Upper lobe of right lung (tissue), 1 donor: ENCODE measurements at places on chromosomes 16 and 17. TPM values are rescaled to one million over a fixed set of nuclear protein-coding genes. Genes with fewer than 3 reads are reported as not detected.
A peak's percentile ranks its signal among the peaks of the same experiment; 100 is the strongest.

DNA sequence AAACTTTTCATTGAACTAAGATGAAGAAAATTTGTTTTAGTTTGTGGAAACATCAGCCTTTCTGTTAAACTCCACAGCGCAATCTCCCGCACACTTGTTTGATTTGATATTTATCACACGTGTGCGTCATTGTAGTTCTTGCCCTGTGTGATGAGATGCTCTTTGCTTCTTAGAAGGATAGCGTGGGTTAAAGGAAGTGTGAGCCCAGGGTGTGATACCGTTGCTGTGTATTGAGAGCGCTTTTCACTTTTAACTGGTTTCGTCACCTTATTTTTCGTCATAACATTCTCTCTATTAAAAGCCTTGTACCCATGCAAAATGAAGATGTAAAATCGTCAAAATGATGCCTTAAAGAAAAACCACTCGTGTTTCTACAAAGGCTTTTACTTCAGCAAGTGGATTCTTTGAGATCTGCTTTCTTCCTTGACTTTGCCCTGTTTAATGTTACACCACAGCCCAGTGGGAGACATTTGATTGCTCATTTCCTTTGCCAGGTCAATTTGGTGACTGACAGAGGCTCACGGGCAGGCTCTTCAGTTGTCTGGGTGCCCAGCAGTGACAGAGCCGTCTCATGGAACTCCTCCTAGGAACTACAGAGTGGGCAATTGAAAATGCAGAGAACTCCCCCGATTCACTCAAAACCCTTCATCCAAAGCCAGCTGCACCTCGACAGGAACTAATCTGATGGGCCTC lies 61.1 kb downstream of the RPA1 start:
- DNase-seq: peak; percentile 39

GRCh38 chr16:2009164-2009711 lies 383 bp downstream of the ZNF598 start:
- no peak for DNase-seq

GRCh38 chr16:78659216-78659615 lies 559.8 kb downstream of the WWOX start:
- DNase-seq: no peak

The TPPP3 gene
- total RNA-seq: 29.7 TPM

The RAPGEFL1 gene
- 10.2 TPM for total RNA-seq

DNA sequence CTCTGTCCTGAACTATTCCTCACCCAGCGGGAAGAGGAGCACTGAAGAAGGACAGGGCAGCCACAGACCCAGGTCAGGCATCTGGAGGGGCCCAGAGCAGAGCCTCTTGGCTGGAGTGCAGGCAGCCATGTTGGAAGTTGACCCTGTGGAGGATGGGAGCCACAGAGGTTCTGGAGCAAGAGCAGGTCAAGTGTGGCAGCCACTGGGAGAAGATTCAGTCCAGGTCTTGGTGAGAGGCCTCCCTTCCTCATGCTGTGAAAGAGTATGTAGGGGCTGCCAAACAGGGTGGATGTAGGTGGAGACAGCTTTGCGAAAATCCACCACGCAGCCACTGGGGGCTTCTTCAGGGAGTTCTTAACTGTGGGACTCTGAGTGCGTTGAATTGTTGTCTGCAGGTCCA lies 590 bp upstream of the CD79B start:
- no peak for DNase-seq

The OR3A3 gene
- total RNA-seq: not detected

The KRTAP17-1 gene
- total RNA-seq: not detected

- DNase-seq: no peak
These were observed 45.8 kb downstream of the WNT3 start for GRCh38 chr17:46772475-46773220.

- DNase-seq: no peak
These were observed 139.0 kb downstream of the HS3ST3A1 start for GRCh38 chr17:13462673-13463124.

The NSRP1 gene
- 31.0 TPM for total RNA-seq

The PKMYT1 gene
- 3.8 TPM for total RNA-seq

DNA sequence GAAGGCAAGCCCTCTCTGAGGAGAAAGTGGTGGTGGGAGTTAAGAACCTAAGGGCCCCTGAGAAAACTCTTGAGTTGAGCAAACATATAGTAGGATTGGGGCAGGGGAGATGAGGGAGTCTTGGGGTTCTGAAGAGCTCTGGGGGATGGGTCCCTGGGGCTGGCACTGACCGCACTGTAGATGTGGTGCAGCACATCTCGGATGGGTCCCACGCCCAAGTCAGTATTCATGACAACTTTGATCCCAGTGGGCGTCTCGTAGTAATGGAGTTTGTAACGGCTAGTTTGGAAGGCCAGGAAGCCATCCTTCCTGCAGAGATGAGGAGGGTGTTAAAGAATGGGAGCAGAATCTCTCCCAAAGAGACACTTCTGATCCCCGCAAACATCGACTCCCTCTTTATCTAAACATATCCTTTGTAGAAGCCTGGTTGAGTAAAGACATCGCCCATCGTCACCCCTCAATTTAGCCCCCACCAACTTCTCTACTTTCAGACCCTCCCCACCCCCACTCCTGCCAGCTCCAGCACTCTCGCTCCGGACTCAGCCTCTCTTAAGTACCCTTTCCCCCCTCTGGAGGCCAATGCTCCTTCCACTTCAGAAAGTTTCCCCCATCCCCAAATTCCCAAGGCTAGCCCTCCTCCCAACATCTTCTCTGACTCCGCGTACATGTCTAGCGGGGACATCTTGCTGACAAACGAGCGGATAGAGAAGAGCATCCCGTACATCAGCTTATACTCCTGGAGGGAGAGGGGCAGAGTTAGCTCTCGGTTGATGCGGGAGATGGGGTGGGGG lies 710 bp downstream of the TRAPPC1 start:
- no peak for DNase-seq

- DNase-seq: no peak
These were observed 234.2 kb upstream of the ASIC2 start for GRCh38 chr17:33527290-33527689.

DNA sequence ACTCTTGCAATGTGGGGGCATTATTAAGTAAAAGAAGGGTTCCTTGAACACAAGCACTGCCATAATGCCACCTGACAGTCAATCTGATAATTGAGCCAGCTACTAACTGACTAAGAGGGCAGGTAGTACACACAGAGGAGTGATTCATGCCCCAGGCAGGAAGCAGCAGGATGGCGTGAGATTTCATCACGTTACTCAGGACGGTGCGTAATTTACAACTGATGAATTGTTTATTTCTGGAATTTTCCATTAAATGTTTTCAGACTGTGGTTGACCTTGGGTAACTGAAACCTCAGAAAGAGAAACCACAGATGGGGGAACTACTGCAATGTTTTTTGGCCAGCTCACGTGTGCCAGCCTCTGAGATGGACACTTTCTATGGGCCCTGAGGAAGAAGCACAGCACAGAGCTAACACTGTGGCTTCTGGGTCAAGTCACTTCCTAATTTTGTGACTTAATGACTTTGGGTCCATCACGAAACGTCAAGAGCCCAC lies 46.7 kb downstream of the C17orf67 start:
- no peak for DNase-seq

DNA sequence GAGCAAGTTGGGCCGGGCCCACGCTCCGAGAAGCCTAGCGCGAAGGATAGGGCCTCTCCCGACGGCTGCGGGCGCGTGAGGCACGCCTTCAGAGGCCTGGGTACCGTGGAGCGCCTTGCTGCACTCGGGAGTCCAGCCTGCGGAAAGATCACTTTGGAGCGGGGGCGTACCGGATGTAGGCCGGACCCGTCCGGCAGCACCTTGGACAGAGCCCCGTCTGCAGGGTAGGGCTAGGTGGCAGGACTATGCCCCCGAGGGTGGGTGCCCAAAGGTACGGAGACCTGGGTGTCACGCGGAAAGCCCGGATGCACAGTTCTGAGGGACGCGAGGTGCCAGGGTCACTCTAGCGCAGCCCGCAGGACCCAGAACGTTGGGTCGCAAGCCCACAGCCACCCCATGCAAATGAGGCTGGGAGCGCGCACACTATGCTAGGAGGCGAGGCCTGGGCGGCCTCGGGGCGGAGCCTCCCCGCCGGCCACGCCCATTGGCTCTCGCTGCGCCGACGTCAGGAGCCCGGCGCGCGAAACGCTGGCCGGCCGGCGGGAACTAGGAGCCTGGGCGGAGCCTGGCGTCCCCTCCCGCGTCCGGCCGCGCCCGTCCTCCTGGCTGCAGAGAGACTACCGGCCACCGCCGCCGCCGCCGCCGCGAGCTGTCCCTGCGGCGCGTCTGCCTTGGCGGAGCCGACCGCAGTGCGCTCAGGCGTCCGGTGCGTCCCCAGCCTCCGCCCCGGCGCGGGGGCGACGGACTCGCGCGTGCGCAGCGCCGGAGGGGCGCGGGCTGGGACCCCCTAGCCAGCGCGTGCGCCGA lies at the start of gene PAQR4:
PAQR4 (plus strand) TSS at position 611 of the 807 bp plus-strand sequence. CDS start 327 bp downstream, outside the sequence.
- DNase-seq: peak; percentile 93
